ENCODE measurements at places on chromosomes 12 and 14. TPM values are rescaled to one million over a fixed set of nuclear protein-coding genes. Genes with fewer than 3 reads are reported as not detected.

PLA2G1B gene
- not detected for total RNA-seq

GPR68 gene
- 4.0 TPM for total RNA-seq

ANO4 gene
- not detected for total RNA-seq

SOX5 gene
- total RNA-seq, result 8.4 TPM

SMOC1 gene
- total RNA-seq, result not detected

RBP5 gene
- 0.53 TPM for total RNA-seq

INHBC gene
- total RNA-seq, result not detected

DNA sequence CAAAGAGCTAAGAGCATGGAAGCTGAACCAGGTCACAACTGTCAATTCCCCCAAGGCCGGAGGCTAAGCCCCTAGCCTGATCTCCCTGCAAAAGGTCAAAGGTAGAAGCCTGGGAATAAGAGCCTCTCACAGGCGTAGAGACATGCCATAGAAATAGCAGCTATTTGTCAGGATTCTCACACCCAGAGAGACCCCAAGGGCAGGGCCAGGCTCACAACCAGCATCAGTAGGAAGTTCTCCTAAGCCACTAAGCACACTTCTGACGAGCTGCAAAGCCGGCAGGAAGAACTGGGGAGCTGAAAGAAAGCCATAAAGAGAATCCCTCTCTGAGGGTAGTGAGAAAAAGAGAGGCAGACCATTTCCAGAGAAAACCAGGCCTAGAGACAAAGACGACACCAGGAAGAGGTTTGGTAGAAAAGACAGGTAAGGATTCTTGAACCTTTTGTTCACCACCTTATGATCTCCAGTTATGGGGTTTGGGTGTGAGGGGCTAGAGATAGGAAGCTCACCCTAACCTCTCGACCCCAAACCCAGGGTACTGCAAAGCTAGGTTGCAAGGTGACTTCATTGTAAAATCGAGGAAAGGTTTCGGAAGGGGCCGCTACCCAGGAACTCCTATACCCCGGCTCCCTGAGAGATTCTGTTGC, 1.0 kb downstream of the SMARCC2 start:
- DNase-seq, result no peak

GRCh38 chr14:39218171-39218769, 15.4 kb upstream of the MIA2 start:
- DNase-seq, result no peak

DNA sequence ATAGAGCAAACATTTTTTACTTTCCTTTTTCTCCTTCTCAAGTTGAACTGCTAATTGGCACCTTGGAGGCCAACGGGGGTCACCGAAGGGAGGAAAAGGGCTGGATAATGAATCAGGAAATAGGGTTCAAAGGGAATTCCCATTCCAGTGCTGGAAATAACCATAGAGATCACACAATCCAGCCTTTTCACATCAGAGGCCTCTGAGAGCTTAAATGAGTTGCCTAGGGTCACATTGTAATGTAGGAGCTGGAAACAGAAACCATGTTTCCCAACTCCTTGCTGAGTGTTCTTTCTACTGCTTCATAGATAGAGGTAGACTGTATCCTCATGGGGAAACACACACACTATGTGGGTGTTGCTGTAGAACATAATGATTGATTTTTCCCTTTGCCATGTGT, 60.6 kb upstream of the DDHD1 start:
- no peak for DNase-seq

GRCh38 chr12:104480826-104481440, 24.2 kb downstream of the CHST11 start:
- DNase-seq, result no peak

DNA sequence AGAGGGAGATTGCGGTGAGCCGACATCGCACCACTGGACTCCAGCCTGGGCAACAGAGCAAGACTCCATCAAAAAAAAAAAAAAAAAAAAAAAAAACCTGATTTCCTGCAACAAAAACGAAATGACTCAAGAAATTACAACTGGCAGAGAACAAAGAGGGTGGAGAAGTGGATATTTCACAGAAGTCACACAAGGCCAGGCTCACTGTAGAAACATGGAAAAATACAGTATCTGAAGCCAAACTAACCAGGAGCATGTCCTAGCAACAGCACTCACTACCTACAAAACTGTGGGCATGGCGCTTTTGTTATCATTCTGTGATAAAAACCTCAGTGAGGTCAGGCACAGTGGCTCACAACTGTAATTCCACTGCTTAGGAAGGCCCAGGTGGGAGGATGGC, 11.7 kb upstream of the MMP17 start:
- DNase-seq, result no peak

DNA sequence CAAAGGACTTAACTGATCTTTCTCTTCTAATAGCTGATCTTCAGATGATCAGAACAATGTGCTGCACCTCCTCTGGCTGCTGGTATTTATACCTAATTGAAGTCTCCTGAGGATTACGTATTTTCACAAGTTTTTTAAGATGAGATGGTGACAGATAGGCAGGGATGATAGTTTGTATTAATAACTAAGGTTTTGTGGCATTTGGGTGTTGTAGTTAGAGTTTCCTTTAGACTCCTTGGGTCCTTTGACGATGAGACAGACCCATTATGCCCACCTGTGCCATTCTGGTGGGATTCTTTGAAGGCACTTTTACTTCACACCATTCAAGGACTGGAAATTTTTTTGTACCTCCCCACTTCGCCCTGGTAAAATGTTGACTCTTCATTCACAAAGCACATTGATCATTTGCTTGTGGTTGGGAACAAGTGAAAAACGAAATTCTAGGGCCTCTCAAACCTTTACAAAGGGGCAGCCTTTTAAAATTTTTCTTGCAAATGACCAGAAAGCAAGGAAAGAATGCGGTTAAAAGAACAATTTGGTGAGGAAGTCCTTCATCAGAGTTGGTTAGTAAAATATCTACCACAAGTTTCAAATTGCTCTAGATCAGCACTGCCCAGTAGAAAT, at the start of gene IFNG:
TSS of gene IFNG (minus strand) at position 60 of the 624 bp plus-strand sequence. CDS start 125 bp downstream, outside the sequence.
- no peak for DNase-seq

- no peak for DNase-seq
Observed at GRCh38 chr12:43347026-43347425, 205.0 kb downstream of the ADAMTS20 start.

DNA sequence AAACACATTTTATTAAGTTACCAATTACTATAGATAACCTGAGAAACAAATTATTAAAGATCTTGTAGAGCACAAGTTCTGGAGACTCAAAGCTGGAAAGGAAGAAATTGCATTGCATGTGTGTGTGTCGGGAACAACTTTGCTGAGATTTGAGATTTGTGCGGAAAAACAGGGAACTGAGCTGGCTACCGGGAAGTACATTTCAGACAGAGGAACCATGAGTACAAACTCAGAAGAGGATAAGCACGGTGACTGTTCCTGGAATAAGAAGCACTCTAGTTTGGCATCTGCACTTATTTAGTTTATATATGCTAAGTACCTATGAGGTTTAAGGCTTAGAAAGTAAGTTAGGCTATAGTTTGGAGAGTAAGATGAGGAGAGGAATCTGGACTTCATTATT, 97.8 kb downstream of the DACT1 start:
- DNase-seq, result no peak

DNA sequence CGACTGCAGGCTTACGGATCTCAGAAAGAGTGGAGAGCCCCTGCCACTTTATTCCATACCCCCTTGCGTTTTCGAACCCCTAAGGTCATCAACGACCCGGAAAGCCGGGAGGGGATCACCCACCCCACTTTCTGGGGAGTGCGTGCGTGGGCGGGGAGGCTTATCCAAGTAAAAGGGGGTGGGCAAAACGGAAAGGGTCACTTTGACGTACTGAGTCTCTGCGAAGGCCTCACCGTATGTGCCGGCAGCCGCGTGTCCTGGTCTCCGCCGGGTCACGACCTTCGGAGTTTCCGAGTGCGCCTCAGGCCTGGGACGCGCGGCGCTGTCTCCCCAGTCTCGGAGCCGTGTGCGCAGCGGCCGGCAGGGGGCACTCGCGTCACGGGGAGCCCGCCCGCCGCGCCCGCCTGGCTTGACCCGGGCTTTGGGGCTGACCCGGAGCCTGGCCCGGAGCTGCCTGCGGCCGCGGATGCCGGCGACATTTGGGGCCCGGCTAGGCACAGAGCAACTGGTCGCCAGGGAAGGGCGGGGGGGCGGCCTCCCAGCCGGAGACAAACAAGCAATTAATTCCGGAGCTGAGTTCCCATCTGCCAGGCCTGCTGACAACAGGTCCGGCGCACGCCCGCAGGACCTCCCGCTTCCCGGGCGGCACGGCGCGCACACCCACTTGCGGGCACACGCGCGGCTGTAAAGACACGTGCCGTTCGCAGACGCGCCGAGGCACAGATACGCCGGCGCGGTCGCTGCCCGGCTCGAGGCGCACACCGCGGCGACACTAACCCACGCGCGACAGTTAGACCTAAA, 890 bp upstream of the KIF26A start:
- DNase-seq, result no peak

- no peak for DNase-seq
Observed at GRCh38 chr14:106417224-106418049, 891.1 kb downstream of the TMEM121 start.

DNA sequence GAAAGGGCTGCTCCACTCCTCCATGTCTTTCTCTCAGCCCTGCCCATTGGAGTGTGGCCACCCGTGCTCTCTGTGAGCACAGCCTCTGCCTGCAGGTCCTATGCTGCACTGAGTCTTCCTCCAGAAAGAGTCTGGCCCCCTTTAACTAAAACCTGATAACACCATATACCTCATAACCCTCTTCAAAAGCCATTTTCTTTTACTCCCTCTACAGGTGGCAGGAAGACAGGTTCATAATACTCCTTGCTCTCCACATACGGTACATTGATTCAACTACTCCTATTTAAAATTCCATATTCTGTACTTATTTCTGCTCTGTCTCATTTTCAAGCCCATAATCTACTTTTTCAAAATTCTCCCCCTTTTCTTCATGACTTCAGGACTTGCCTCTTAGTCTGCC, 144.0 kb downstream of the HELB start:
- no peak for DNase-seq

- no peak for DNase-seq
Observed at GRCh38 chr12:132074216-132074615, 69.9 kb downstream of the DDX51 start.

DNA sequence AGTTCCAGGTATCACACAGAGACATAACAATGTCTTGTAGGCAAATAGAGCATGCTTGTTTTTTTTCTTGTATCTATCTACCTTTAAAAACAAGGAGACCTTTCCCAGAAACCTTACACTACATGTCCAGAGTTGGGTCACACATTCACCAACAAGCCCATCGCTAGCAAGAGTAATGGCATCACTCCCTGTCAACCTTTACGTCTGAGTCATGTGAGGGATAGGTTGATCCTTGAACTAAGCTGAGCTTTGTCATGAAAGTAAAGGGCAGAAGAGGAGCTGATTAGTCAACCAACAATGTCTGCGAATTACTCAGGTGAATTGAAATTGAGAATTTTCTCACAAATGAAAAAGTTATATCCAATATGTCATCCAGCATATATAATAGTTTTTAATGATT, 219.4 kb downstream of the CNTN1 start:
- no peak for DNase-seq

GRCh38 chr14:39169541-39169900, 612 bp downstream of the TRAPPC6B start:
- DNase-seq, result no peak

GRCh38 chr12:117322428-117322827, 39.0 kb downstream of the NOS1 start:
- no peak for DNase-seq

DNA sequence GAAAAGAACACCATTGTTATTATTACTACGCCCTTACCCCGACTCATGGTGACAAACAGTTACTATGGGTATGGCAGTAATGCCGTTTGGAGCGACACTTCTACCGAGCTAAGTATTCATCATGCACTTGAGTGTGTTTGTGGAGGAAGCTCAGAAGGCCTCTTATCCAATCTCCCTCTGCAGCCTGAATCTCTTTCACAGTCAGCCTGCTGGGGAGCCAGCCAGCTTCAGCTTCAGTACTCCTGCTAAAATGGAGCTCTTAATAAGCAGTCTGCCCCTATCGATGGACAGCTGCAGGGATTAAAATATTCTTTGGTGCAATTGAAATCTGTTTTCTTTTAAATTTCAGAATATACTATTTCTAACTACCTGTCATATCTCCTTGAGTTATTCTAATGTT, 24.7 kb upstream of the ATP5MC2 start:
- DNase-seq, result no peak

- DNase-seq, result no peak
Observed at GRCh38 chr14:67270145-67270753, 29.0 kb downstream of the PALS1 start.

DNA sequence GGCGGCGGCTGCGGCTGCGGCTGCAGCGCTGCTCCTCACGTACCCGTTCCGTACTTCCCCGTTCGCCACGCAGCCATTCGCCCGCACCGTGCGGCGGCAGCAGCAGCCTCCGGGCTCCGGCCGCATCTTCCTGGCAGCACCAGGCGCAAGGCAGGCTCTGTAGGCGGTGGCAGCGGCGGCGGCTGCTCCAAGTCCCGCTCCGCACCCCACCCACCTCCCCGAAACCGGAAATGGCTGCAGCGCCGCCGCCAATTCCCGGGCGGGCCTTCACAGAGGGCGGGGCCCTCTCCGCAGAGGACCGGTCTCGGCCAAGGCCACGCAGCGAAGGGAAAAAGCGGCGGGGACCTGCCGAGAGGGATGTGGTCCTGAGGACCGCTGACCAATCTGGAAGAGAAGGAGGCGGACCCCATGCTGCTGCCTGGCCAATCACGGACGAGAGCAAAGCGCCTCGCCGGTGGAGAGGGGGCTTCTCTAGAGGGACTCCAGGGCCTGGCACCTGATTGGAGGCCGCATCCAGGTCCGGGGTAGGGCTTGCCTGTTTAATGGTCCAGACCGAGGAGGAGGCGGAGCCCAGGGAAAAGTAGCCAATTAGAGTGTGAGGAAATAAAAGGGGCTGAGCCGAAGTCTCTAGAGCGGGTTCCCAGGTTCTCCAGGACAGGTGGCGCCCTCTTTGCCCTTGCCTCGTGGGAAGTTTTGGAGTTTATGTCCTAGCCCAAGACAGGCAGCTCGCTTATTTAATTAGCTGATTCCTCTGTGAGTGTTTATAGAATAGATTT, at the start of gene SPTLC2:
TSS of gene SPTLC2 (minus strand) at position 184 of the 776 bp plus-strand sequence. CDS start at position 126, 58 bp downstream.
- DNase-seq, result peak; percentile 98

DNA sequence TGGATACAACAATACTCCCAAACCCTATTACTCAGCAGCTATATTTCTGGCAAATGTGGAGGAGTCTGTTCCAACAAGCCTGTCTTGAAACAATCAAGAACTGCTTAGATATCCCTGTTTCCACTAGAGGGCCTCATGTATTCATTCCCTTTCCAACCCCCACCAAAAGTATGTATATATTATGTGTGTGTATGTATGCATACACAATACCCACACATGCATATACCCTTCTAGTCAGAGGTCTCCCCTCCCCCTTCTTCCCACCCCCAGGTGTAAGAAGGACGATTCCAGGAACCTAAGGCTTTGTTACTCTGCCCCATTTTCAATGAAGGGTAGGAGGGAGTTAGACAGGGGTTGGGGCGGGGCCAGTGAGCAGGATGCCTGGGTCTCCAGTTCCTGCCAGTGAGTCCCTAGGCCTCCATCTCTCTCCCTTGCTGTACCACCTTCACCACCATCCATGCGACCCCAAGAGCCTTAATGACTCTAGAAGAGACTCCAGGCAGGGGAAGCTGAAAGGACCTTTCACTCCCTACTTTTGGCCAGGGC, at the start of gene DGKA:
TSS of gene DGKA (plus strand) at position 392 of the 546 bp plus-strand sequence. CDS start 5,342 bp downstream, outside the sequence.
- DNase-seq, result no peak
